ENCODE measurements at places on chromosomes 3 and 15.

- DNase-seq: no peak
Observed at GRCh38 chr3:7957024-7957423, 544.6 kb upstream of the LMCD1 start.

DNA sequence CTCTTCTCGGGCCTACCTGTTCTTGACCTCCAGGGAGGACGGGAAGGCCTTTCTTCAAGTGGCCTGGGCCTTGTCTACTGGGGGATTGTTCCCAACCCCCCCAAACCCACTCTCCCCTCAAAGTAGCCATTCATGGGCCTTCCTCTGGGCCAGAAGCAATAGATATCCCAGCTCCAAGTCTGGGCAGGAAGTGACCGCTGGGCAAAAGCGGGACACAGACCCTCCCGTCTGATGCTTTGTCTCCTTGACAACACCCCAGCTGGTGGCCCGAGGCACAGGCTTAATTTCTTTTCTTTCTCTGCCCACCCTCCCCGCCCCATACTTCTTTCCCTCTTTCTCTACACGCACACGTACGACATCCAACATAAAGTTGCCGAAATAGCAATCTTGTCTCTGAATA is 41.4 kb upstream of the FEZF2 start:
- no peak for DNase-seq

- DNase-seq: no peak
Observed at GRCh38 chr15:45197512-45197911, 9.7 kb upstream of the SHF start.

DNA sequence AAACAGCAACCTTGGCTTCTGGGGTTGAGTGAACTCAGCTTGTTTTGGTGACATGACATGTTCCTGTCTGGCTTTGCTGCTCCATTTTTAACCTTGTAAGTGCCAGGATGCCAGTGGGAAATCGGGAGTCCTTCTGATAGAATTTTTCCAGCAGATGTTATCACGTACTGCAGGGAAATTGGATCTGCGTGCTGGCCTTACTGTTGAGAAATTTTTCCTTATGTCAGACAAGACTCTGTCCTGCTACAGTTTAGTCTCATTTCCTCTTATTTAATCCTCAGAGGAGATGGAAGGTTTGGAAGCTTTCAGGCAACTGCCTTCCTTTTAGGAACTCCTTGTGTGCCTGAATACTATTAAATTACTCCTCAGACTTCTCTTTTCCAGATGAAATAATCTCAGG is 80.6 kb downstream of the PGPEP1L start:
- no peak for DNase-seq

GRCh38 chr3:187808527-187808895 is 63.2 kb upstream of the BCL6 start:
- DNase-seq: no peak

Data from stimulated activated CD8-positive, alpha-beta memory T cell treated with anti-CD3 and anti-CD28 coated beads, Interleukin-4, amount 100 ng/mL, for 1 hour (primary cell).